A673 (cell line): ENCODE measurements at places on chromosomes 7 and 10.
A peak's percentile ranks its signal among the peaks of the same experiment; 100 is the strongest.

GRCh38 chr10:124003070-124003419 lies 90.4 kb downstream of the CHST15 start:
- H3K4me1 ChIP-seq = peaks cover 7% of the 10 kb centered on the region
- H3K36me3 ChIP-seq = no peaks in the 10 kb centered on the region
- no peak overlapping the region for H3K27ac ChIP-seq
- no peaks in the 10 kb centered on the region for H3K27me3 ChIP-seq

GRCh38 chr7:88401009-88401623 lies 94.4 kb upstream of the STEAP4 start:
- H3K4me1 ChIP-seq = no peaks in the 10 kb centered on the region
- no peak overlapping the region for H3K27ac ChIP-seq
- peaks cover 3% of the 10 kb centered on the region for H3K36me3 ChIP-seq
- peak; percentile 35 for DNase-seq
- no peaks in the 10 kb centered on the region for H3K27me3 ChIP-seq

GRCh38 chr7:87119581-87119980 lies 32.7 kb upstream of the DMTF1 start:
- no peaks in the 10 kb centered on the region for H3K36me3 ChIP-seq
- H3K4me1 ChIP-seq = no peaks in the 10 kb centered on the region
- H3K27me3 ChIP-seq = no peaks in the 10 kb centered on the region

GRCh38 chr10:99532687-99533495 lies at the start of gene NKX2-3:
Gene NKX2-3 (plus strand): TSS chr10:99532942. CDS start chr10:99533132, 190 bp downstream.
- peaks cover 8% of the 10 kb centered on the region for H3K4me1 ChIP-seq
- peak; percentile 91 for DNase-seq
- H3K27me3 ChIP-seq = peaks cover 96% of the 10 kb centered on the region
- peak within 1 kb of the TSS; percentile 37 for H3K4me3 ChIP-seq
- H3K27ac ChIP-seq = no peak within 1 kb of the TSS

GRCh38 chr7:68364886-68365625 lies 1233.2 kb upstream of the AUTS2 start:
- H3K27ac ChIP-seq = no peak overlapping the region
- no peak overlapping the region for H3K4me3 ChIP-seq
- no peaks in the 10 kb centered on the region for H3K36me3 ChIP-seq
- no peaks in the 10 kb centered on the region for H3K27me3 ChIP-seq
- peak; percentile 5 for DNase-seq

GRCh38 chr10:51651063-51651462 lies 48.3 kb downstream of the CSTF2T start:
- no peaks in the 10 kb centered on the region for H3K27me3 ChIP-seq
- no peak for DNase-seq

- H3K27me3 ChIP-seq = no peaks in the 10 kb centered on the region
- H3K4me1 ChIP-seq = no peaks in the 10 kb centered on the region
- no peak overlapping the region for H3K4me3 ChIP-seq
- no peak overlapping the region for H3K27ac ChIP-seq
- no peak for DNase-seq
- H3K36me3 ChIP-seq = no peaks in the 10 kb centered on the region
Measured at GRCh38 chr10:122510326-122510725, 49.0 kb downstream of the HTRA1 start.

DNA sequence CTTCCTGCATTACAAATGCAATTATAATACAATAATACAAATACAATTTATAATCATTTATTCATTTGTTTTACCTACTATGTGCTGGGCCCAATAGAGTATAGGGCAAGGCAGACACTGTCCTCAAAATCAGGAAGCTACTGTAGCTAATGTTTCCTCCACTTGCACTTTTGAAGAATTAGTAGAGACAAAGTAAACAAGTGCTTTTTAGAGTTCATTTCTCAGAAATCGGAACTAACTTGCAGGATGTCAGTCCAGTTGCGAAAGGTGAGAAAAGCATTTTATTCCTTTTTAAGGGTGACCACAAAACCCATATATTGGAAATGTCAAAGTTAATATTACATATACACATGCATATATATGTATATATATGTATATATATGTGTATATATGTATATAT lies 14.2 kb downstream of the ADRB1 start:
- no peaks in the 10 kb centered on the region for H3K27me3 ChIP-seq
- H3K4me3 ChIP-seq = no peak overlapping the region
- H3K4me1 ChIP-seq = peaks cover 39% of the 10 kb centered on the region
- DNase-seq = no peak
- no peak overlapping the region for H3K27ac ChIP-seq

GRCh38 chr10:94052866-94053791 lies 59.4 kb downstream of the PLCE1 start:
- no peaks in the 10 kb centered on the region for H3K36me3 ChIP-seq
- DNase-seq = no peak
- H3K27ac ChIP-seq = no peak overlapping the region
- H3K27me3 ChIP-seq = peaks cover 7% of the 10 kb centered on the region
